Neural progenitor cell (in vitro differentiated cells): ENCODE measurements at places on chromosomes 12 and 14.

DNA sequence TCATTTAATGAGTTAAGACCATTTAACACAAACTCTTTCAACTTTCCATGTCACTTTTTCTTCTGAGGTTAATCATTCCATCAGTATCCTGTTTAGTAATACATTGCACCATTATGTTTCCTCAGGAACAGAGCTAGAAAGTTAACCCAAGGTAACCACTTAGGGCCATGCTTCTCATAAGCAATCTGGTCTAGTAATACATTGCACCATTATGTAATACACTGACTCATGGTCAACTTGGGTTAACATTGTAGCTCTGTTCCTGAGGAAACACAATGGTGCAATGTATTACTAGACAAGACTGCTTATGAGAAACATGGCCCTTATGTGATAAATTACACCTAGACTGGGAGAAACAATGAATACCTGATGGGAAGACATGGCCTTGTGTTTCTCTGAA, 21.7 kb downstream of the ERH start:
- no peak for DNase-seq

DNA sequence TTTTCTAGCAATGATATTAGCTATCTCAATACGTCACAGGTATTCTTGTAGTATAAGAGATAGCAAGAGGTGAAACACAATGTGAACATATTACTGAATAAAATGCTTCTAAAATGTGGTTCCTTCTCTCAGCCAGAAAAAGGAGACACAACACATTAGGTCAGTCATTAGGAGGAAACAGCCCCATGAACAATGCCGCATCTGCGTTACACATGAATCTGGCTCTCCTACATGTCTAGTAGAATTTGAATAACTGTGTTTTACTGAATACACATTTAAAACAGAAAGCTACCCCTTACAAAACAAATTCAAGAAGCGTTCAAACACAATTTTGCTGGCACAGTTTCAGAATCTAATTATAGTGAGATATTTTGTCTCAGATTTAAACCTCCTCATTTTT, 51.6 kb downstream of the EFCAB11 start:
- no peak for DNase-seq

GRCh38 chr12:64911081-64911480, 86.6 kb downstream of the TBC1D30 start:
- no peak for DNase-seq

DNA sequence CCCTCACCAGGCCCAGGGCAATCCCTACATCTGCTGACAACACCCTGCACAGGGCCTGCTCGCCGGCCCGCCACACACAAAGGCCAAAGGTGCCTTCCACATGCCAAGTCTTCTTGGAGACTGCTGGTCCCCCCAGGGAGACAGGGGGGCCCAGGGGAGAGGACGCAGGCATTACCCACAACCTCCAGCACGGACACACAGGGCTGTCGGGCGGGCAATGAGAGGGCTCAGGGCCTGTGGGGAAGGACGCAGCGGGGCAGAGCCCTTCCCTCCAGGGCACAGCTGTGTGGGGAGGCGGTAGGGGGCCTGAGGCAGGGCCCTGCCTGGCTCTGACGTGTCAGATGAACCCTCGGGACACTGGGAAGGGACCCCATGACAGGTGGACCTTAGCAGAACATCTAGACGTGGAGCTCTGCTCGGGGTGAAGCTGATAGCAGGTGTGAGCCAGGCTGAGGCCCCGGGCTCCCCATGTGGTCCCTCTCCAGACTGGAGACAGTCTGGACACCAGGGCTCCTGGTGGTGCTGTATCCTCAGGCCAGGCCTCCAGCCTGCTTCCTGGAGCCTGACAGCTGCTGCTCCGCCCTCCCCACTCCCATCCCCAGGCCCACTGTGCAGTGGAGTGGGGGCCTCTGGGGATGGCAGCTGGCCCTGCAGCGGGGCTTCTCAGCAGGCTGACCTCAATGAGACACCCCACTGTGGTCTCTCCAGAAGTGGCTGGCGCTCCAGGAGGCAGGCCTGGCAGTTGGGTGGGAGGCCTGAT, 31.6 kb upstream of the NUDT14 start:
- DNase-seq: no peak

DNA sequence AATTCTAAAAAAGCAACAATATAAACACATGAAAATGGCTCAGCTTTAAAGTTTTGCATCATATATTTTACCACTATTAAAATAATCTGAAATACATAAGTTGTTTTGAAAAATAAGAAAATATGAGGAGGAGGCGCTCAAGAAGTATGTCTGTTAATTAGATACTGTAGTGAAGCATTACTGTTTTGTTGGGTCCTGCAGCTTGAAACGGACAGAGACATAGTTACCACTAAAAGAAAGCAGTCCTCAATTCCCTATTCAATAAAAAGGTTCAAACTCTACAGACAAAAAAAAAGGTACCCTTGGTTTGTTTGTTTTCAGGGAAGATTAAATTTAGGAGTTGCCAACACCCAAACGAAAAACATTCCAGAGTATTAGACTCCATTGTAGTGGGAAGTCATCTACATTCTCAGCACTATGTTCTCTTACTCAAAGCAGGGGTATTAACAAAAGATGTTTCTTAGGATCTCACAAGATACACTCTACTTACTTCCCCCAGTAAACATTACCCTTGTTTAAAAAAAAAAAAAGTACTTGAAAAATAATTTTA, 3.0 kb downstream of the PAWR start:
- DNase-seq: peak; percentile 48

GRCh38 chr12:107610021-107610859, 75.4 kb upstream of the PWP1 start:
- peak; percentile 73 for DNase-seq

- no peak for DNase-seq
These were observed 16.9 kb downstream of the BCL2L14 start for GRCh38 chr12:12087693-12088034.

DNA sequence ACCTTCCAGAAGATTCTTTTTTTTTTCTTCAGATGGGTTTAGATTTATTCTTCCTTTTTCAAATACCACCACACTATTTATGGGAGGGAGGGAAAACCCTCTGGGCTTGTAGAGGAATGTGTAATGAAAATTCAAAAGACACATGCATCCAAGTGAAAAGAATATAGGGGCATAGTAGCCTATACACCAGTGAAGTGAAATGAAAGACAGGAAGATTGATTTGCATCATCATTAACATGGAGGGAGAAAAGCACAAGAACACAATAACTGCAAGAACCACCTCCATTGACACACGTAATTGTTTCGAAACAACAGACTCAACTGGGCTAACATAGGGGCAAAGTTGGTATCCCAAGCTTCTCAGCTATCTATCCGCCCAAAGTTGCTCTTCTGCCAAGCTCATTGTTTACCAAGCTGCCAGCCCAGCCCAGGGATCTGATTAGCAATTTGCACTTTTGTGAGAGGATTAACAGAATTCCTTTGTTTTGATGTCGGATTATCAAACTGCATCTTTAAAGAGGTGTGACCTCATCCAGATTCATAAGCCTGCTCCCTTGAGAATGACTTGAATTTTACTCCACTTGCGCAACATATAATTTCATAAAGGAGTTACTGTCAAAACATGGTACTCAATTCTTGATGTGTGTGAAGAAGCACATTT, 430.5 kb upstream of the SOX5 start:
- peak; percentile 81 for DNase-seq

GRCh38 chr12:49541911-49542505, 3.2 kb downstream of the KCNH3 start:
- DNase-seq: no peak

DNA sequence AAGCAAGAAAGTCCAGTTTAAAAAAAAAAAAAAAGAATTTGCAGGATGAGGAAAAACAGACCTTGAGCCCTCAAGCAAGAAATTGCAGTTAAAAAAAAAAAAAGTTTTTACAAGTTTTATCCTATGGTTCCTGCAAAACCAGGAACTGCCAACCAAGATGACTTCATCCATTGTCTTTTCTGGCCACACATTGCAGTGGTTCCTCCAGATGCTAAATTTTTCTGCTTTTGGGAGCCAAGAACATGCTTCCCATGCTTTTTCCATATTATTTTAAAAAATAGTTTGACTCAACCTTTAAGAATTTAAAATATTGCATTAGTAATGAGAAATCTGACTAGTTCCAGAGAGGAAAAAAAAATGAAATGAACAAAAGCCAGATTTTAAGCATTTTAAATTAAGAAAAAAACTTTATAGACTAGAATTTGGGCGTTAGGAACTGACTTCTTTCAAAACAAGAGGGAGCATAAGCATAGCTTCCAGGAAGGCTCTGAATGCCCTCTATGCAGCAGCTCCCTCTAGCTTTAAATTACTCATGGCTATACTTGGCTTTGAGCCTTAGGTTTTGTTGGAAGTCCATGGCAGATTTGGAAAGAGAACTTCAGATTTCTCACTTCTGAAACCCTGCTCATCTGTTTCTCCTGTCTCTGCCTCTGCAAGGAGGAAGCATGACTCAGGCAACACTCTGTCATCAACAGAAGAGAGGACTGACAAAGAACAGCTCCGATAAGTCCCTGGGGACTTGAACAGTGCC, 124.5 kb downstream of the GPR65 start:
- DNase-seq: no peak

GRCh38 chr14:81162941-81163340, 57.8 kb downstream of the GTF2A1 start:
- DNase-seq: no peak

DNA sequence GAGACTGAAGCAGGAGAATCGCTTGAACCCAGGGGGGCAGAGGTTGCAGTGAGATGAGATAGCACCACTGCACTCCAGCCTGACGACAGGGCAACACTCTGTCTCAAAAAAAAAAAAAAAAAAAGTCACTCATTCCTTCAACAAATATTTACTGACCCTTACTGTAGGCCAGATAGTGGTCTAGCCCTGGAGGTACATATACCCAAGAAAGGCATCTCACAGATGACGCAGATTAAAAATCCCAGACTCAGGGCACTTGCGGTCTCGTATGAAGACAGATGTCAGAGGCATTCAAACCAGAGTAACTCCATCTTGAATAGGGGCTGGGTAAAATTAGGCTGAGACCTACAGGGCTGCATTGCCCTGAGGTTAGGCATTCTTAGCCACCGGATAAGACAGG, 44.8 kb downstream of the CLMN start:
- DNase-seq: no peak

DNA sequence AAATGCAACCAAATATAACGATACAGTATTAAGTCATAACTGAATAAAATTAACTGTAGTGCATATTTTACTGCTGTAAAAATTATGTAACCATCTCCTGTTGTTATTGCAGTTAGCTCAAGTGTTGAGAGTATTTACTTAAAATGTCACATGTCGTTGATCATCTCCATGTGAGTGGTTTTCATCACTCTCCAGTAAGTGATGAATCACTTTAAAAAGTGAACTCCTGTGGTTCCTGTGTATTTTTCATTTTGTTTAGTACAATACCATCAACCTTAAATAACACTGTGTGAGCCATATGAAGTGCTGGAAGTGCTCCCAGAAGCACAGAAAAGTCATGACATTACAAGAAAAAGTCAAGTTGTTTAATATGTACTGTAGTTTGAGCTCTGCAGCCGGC, 104.7 kb upstream of the SLCO1B1 start:
- DNase-seq: no peak

DNA sequence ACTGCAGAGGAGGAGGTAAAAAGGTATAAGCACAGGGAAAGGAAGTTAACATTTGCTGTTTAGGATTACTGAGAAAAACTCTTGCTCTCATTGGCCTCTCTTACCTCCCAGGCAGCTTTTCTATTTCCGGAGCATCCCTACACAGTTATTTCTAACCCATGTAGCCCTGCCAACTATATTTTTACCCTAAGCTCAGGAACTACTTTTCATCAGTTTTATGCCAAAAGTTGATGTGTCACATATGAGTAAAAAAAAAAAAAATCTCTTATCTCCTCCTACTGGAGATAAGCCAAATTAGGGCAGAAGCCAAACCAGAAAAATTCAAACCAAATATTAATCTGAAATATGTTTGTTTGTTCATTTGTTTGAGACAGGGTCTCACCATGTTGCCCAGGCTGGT, 34.4 kb upstream of the PSMA6 start:
- no peak for DNase-seq

DNA sequence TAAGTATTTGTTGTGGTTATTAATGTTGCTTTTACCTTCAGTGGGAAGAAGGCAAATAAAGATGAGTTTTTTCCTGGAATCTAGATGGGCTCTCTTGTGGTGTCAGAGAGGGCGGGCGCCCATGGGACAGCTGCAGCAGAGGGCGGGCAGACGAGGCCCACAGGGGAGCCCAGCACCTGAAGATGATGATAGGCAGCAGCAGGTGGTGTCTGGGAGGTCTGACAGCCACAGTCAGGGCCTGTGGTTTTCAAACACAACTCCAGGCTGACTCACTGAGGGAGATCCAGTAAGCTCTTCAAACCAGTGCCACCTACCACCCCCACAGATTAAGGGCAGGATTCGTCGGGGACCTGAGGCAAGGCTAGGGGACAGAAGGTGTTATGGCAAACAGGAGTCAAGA, 42.8 kb downstream of the NKX2-1 start:
- no peak for DNase-seq

- no peak for DNase-seq
These were observed 180.0 kb downstream of the ESR2 start for GRCh38 chr14:64114166-64114565.

DNA sequence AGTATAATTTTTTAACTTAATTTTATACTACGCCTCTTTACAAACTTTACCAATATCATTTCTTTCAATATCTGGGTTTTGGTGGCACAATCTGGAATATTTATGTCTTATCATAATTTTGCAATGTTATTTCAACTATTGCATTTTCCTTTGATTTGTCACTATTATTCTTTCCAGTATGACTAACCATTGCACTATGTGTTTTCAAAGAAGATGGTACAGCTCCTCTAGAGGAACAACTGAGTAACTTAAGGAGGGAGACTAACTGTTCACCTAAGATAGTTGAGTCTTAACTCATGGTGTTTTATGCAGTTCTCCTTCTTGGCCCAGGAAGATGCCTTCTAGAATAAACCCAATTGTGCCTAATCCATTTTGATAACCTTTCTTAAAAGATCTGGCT, 60.5 kb upstream of the KIF21A start:
- no peak for DNase-seq

- DNase-seq: no peak
These were observed 6.8 kb downstream of the PFKM start for GRCh38 chr12:48125985-48126384.

- no peak for DNase-seq
These were observed 48.7 kb downstream of the BEGAIN start for GRCh38 chr14:100538351-100539002.

GRCh38 chr14:91899806-91900205, 32.5 kb upstream of the TC2N start:
- DNase-seq: no peak

GRCh38 chr12:51405801-51406207, 14.6 kb upstream of the GALNT6 start:
- DNase-seq: no peak

GRCh38 chr14:67241411-67242167, at the start of gene PALS1:
TSS of gene PALS1 (plus strand) at chr14:67241435. CDS start at chr14:67279171, 37,736 bp downstream.
- no peak for DNase-seq

- DNase-seq: no peak
These were observed 49.7 kb downstream of the FAM222A start for GRCh38 chr12:109763201-109763841.

DNA sequence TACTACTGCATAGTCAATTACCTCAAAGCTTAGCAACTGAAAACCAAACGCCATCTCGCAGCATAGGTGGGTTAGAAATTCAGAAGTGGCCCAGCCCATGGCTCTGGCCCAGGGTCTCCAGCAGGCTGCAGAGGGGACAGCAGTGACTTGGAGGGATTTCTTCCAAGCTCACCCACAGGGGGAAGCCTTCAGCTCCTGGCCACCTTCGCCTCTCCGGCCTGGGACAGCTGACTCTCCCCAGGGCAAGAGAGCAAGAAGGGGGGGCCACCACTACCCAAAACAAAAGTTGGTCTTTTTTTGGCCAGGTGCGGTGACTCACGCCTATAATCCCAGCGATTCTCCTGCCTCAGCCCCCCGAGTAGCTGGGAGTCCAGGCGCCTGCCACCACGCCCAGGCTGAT, 32.2 kb upstream of the ANKRD9 start:
- DNase-seq: peak; percentile 22

- DNase-seq: no peak
These were observed 6.3 kb upstream of the TPCN1 start for GRCh38 chr12:113214895-113215400.
